Midbrain (tissue), 1 donor: ENCODE measurements at places on chromosomes 4 and X.

GRCh38 chrX:20143561-20143960, 1.9 kb upstream of the EIF1AX start:
- no peak for DNase-seq

DNA sequence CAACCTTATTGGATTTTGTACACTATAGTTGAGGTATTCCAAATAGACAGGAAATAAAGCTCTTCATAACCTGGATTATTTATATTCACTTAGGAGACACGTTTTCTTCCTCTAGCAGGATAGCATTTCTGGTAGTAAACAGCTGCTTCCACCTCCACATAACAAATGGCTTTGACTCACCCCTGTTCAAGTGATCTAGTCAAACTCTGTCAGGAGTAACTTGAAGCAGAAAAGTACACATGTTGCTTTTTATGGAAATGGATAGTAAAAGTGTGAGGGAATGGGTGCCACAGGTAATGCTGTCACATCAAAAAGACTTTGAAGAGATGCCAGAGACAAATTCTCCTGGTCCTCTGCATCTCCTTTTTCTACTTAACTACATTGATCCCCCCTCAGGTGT, 258.7 kb upstream of the SLC7A11 start:
- DNase-seq, result no peak

DNA sequence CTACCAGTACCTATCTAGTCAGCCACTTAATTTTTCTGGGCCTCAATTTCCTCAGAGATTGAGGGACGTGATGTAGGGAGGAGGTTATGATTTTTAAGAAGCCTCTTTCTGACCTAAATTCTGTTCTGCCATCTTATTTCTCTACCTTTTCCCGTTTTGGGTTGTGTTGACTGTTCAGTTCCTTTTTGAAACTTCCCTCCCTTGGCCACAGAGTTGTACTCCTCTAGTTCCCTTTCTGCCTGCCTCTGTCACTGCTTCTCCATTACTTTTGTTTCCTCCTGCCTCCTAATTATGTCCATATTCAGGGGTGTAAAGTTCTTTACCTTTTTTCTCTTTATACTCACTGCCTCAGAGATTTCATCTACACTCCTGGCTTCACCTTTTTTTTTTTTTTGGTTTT, 25.4 kb downstream of the CLCN5 start:
- no peak for DNase-seq

- DNase-seq, result no peak
These were observed 287.8 kb upstream of the GK2 start for GRCh38 chr4:79695848-79696247.

GRCh38 chr4:158599150-158599549, 72.5 kb downstream of the C4orf46 start:
- DNase-seq, result no peak

GRCh38 chr4:173370130-173370476, 651 bp upstream of the SAP30 start:
- DNase-seq, result no peak

- no peak for DNase-seq
These were observed 85.1 kb downstream of the CFAP299 start for GRCh38 chr4:80420638-80421037.

GRCh38 chrX:48957477-48957826, at the start of gene OTUD5:
OTUD5 (minus strand) TSS chrX:48957607; CDS start chrX:48957570, 37 bp downstream.
- DNase-seq, result peak; percentile 55

- DNase-seq, result peak; percentile 93
These were observed at the start of gene UBE2K for GRCh38 chr4:39697740-39698423. UBE2K (plus strand) TSS chr4:39698136; CDS start chr4:39698328, 192 bp downstream.

GRCh38 chr4:100479971-100480370, 37.9 kb downstream of the EMCN start:
- DNase-seq, result no peak

DNA sequence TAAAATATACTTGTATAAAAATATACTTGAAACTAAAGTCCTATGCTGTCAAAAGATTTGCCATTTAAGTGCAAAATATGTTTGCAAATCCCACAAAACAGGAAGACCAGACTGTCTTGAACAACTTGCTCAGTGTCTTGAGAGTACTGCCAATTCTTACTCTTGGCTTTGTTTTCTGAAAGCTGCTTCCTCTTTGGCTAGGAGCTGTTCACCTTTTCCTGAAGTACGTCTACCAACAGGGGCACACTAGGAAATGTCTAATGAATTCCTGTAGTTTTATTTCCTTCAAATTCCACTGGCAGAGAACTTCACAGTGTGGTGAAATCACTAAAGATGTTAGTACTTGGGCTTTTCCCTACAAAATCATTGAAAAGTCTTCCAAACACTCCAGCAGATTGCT, 46.4 kb upstream of the ABCG2 start:
- DNase-seq, result no peak

DNA sequence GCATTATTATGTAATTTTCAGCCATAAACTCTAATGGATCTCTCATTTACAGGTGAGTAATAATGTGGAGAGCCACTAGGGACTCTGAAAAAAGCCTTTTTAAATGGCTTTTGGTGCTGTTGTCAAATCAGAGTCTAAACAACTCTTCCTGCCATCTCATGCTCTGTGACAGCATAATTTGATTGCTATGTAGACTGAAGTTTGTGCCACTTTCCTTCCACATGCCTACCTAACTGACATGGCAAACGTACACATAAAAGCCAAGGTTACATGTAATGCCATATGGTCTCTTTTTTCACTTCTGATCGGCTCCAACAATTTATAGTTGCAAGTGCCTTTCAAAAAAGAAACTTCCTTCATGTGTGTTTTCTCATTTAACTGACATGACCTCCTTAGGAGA, 94.3 kb downstream of the SH2D1A start:
- DNase-seq, result no peak
